ENCODE measurements at places on chromosomes 6 and 20. TPM values are rescaled to one million over a fixed set of nuclear protein-coding genes. Genes with fewer than 3 reads are reported as not detected.

The ZC2HC1B gene
- not detected for total RNA-seq

The CNKSR3 gene
- 10.4 TPM for total RNA-seq

The NOX3 gene
- not detected for total RNA-seq

The PBOV1 gene
- total RNA-seq = not detected

The NMBR gene
- not detected for total RNA-seq

The MEP1A gene
- not detected for total RNA-seq

The DEFB110 gene
- total RNA-seq = not detected

The TFAP2D gene
- not detected for total RNA-seq

The GSTA2 gene
- not detected for total RNA-seq

The ZBTB9 gene
- total RNA-seq = 11.6 TPM

The SLC17A2 gene
- not detected for total RNA-seq

The SLX4IP gene
- total RNA-seq = 2.3 TPM

The FAM83C gene
- total RNA-seq = 0.14 TPM

The FAM209A gene
- 0.25 TPM for total RNA-seq

The RNF146 gene
- 10.2 TPM for total RNA-seq

The ANGPT4 gene
- 0.03 TPM for total RNA-seq
